Mesenteric fat pad (tissue), 1 donor: ENCODE measurements at places on chromosomes 2 and 18. TPM values are rescaled to one million over a fixed set of nuclear protein-coding genes. Genes with fewer than 3 reads are reported as not detected.

- DNase-seq: no peak
Observed at GRCh38 chr2:222447131-222447530, 22.8 kb downstream of the SGPP2 start.

DNA sequence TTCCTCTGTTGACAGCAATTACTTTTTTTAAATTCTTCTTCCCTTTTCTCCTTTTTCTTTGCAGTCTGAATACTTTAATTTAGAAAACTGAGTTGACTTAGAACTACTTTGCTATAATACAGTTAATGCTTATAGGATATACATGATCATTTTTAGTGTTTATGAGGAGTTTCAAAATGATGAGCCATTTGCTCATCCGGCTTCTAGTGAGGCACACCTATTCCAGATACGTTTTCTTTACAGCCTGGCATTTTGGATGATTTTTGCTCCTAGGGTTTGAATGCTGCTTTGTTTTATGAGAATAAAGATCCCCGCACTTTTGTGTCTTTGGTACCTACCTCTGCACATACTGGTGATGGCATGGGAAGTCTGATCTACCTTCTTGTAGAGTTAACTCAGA, 52.8 kb downstream of the EIF5B start:
- no peak for DNase-seq

GRCh38 chr2:196263181-196263747, 91.9 kb upstream of the STK17B start:
- no peak for DNase-seq

Gene NTSR2
- not detected for total RNA-seq

Gene RNF125
- total RNA-seq: 15.8 TPM
